ENCODE measurements at places on chromosomes 5 and 9.
A peak's percentile ranks its signal among the peaks of the same experiment; 100 is the strongest.

- peak; percentile 62 for DNase-seq
These were observed 25.6 kb downstream of the CSF2 start for GRCh38 chr5:132099076-132099748.

GRCh38 chr9:120038342-120038741 is 541.6 kb downstream of the CDK5RAP2 start:
- DNase-seq: no peak

- DNase-seq: no peak
These were observed 22.8 kb upstream of the IFNE start for GRCh38 chr9:21504894-21505293.

DNA sequence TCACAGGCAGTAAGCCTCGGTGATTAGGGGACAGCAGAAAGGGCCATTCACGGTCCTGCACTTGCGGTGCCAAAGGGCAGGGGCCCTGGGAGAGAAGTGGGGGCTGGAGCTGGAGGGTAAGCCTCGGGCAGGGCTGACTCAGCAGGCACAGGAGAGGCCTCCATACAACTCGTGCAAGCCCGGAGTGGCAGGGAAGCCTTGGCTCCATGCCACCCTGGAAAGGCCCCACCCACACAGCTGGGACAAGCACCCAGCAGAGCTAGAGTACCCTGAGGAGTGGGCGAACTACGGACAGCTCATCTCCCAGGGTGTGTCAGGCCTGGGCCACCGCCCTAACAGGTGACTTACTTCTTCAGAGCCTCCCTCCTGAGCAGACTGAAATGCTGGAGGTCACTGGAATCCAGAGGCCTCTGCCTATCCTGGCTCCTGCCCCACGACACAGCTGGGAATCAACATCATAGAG is 5.6 kb upstream of the CAMK2A start:
- no peak for DNase-seq

GRCh38 chr5:32961059-32961415 is 249.9 kb downstream of the NPR3 start:
- no peak for DNase-seq

DNA sequence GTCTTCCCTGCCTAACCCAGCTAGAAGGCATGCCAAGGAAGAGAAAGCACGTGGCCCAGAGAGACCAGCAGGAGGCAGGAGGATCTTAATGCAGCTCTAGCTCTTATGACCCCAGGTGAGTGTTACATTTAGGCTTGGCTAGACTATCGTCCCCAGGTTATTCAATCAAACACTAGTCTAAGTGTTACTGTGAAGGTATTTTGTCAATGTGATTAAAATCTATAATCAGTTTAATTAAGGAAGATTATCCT is 483.7 kb downstream of the BNC2 start:
- no peak for DNase-seq

DNA sequence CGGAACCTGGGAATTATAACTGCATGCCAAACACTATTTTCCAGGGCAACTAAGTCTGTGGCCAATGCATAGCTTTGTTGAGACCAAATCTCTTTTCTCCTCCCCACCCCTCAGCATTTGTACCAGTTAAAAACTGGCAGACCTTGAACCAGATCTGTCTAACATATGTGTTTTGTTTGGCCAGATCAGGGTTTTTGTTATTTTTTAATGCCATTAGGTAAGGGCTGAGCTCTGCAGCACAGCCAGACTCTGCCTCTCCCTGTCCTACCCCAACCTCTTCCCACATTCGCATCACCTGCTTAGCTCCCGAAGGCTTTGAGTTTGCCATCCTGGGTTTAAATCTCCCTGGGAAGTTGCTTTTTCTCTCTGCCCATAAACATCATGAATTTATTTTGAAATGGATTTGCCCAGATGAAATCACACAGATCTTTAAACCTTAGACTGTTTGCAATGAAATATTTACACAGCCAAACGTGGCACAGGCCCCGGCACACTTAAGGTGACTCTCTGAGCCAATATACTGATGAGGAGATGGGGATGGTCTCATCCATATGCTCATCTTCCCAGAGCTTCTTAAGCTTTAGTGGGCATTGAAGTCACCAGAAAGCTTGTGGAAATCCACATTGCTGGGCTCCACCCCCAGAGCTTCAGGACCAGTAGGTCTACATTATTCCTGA is 54.0 kb upstream of the ALDH1B1 start:
- DNase-seq: no peak

GRCh38 chr9:114487607-114488300 is 17.5 kb downstream of the WHRN start:
- DNase-seq: peak; percentile 41

GRCh38 chr9:91659529-91660495 is 236.2 kb upstream of the NFIL3 start:
- DNase-seq: no peak

- no peak for DNase-seq
These were observed 31.0 kb downstream of the CAMK4 start for GRCh38 chr5:111255169-111255568.

GRCh38 chr5:124927735-124928134 is 181.3 kb upstream of the ZNF608 start:
- DNase-seq: no peak

- DNase-seq: no peak
These were observed 122.3 kb downstream of the VAV2 start for GRCh38 chr9:133869674-133870405.

DNA sequence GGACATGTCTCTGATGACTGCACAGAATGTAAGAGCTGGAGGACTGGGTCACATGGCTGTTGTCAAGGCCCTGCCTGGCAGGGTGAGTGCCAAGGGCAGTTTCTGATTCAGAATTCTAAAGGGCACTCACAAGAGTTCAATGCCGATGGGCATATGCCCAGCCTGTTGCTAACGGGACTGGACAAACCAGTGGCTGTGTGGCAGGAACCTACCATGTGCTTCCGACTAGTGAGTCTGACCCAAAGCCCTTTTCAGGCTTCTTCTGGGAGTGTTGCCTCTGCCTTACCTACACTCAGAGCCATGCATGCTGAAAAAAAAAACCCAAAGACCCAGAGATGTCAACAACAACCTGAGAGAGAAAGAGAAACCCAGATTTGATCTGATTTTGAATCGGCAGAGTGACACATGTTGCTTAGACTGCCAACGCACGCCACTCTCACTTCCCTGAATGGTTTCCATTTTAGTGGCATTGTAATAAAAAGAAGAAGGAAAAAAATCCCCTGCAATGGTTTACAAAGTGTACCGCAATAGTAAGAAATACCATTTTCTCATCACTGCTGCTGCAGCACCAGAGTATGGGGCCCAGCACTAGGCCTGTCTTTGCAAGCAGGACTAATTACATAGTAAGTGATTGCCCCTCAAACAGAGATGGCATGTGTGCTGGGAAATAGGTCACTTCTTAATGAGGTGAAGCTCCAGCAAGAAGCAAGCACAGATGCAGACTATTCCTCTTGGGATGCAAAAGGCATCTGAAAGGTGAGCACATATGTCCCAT is 194.3 kb downstream of the PALM2AKAP2 start:
- no peak for DNase-seq

- DNase-seq: no peak
These were observed 68.5 kb upstream of the RAI14 start for GRCh38 chr5:34587355-34588241.

- DNase-seq: no peak
These were observed 302.8 kb upstream of the RASA1 start for GRCh38 chr5:86964889-86965288.

DNA sequence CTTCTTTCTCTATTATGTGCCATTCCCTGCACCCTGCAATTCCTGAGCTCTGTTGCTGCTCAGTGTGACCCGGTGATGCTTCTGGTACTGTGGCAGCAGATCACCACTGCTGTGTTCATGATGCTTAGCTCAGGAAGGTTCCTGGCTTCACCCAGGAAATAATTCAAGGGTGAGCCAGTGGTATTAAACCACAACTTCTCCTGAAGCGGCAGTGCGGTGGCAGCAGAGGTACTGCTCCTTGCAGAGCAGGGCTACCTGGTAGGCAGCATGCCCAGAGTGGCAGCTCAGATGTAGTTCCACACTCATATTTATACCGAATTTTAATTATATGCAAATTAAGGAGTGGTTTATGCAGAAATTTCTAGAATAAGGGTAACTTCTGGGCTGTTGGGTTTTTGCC is 213.8 kb upstream of the ZNF608 start:
- no peak for DNase-seq

GRCh38 chr5:32506799-32507198 is 62.3 kb upstream of the ZFR start:
- DNase-seq: no peak

GRCh38 chr9:131727795-131728545 is 11.9 kb downstream of the RAPGEF1 start:
- DNase-seq: no peak

DNA sequence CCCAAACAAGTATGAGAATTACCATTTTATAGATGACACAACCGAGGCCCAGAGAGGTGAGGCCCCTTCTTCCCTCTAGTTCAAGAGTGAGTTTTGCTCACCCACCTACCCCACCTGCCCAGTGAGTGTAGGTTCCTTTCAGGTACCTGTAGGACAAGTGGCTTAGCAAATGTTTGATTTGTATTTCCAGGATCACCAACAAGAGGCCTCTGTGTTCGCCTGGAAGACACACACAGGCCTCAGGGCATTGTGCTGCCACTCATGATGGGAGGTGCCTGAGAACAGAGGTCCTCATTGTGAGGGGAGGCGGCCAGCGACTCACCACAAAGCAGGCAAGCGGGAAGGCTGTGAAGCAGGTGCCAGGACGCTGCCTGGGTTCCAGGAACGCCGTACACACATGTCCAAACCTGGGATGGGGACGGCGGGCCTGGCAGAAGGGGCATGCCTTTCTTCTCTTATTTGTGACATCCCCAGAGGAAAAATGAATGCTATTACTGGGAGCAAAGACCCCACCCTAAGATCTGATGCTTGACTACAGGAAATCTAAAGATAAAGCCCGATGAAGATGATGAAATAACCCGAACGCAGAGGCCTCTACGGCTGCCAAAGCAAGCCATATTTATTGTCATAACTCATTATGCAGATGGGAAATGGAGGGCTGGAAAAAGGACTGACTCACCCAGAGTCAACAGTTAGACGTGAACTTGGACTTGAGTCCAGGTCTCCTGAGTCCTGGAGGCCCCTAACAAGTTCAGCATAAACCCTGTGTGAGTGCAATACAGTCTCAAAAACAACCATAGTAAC is 60.2 kb upstream of the SLC25A51 start:
- no peak for DNase-seq

GRCh38 chr9:94081864-94082463 is 2.3 kb upstream of the PTPDC1 start:
- no peak for DNase-seq

DNA sequence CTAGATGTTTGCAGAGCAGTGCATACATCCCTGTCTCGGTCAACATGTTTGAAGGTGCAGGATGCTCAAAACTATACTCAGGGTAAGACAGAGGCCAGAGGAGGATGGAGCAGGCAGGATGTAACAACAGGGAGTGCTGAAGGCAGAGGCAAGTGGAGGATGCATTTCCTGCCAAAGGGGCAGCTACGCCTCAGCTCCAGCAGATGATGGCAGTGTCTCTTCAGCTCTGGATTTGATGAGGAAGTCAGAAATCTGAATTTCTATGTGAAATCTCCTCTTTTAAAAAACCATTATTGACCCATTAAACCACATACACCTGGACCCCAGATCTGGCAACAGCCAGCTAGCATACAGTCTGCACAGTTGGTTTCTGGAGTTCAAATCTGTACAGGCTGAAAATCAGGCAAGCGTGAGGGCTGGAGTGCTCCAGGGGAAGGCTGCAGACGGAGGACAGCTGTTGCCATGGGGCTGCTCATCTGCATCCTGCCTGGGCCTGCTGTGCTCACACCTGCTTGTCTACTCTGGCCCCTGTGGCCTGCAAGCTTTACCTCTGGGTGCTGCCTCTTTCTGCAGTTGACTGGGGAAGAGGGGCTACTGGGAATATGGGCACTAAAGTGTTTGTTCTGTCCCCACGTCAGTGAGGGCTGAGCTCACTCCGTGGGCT is 152.9 kb upstream of the SLC28A3 start:
- no peak for DNase-seq

DNA sequence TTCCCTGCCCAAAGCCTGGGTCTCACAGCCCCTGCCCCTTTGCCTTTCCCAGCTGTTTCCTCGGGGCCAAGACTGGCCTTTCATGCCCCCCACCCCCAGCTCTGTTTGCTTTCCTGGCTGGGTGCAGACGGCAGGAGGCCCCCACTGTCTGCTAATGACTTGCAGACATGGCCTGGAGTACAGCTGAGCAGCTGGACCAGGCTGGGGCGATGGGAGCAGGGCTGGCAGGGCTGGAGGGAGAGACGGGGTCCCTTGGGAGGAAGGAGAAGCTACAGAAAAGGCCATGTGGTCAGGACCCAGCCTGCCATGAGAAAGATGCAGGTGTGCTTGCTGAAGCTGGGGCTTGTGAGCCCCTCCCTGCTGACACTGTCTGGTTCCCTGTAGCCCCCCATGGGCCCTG is 28.3 kb upstream of the GFPT2 start:
- DNase-seq: no peak

GRCh38 chr9:68822596-68823165 is 117.6 kb downstream of the PIP5K1B start:
- DNase-seq: no peak

- DNase-seq: no peak
These were observed 65.7 kb upstream of the RORB start for GRCh38 chr9:74431467-74431866.

DNA sequence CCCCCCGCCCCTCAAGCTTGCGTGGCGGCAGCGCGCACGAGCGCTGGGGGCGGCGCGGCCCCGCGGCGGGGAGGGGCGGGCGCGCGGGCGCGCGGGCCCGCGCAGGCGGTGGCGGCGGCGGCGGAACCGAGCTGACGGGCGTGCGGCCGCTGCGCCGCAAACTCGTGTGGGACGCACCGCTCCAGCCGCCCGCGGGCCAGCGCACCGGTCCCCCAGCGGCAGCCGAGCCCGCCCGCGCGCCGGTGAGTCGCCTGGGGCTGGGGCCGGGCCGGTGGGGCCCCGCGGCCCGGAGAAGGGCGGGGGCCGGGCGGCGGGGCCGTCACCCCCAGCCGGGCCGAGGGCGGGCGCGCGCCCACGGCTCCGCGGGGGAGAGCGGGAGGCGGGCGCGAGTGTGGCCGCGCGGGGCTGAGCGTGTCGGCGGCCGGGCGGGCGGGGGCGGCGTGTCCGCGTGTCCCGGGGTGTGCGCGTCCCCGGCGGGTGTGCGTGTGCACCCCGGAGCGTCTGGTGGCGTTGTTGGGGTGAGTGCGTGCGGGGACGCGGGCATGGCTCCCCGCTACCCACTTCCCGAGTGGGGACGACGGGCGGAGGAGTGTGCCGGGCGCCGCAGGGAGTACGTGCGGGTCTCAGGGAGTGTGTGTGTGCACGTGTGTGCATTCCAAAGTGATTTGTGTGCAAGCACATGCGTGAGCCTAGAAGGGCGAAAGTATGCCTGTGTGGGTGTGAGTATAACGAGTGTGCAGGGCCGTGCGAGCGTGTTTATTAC is at the start of gene NEK6:
Gene NEK6, plus strand, starts transcription at position 106 of the 763 bp plus-strand sequence. CDS start 44,016 bp downstream, outside the sequence.
- no peak for DNase-seq

DNA sequence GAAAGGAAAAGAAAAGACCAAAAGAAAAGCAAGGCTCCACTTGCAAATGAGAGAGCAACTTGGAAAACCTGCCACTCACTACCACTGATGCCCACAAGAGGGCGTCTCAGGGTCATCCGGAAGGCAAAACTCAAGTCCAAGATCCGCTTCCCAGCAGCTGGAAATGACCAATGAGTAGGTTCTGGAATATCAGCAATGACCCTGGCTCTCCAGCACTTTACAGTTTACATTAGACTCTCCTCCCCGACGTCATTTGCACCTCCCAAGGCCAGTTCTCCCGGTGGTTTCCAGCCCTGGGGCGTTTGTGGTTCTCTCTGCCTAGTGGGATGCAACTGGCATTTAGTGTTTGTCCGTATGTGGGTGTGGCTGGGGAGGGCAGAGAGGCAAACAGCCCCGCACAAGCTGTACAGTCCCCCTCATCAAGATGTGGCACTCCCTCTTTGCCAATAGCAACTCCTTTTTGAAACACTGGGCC is 193.8 kb upstream of the ZNF618 start:
- DNase-seq: no peak
